SJCRH30 (cell line): ENCODE measurements at places on chromosomes 4 and X.
A peak's percentile ranks its signal among the peaks of the same experiment; 100 is the strongest.

GRCh38 chrX:54602563-54602962 is 72.5 kb downstream of the GNL3L start:
- no peak for DNase-seq

- peak; percentile 17 for DNase-seq
Measured at GRCh38 chr4:103018391-103019307, 856 bp downstream of the SLC9B1 start.

DNA sequence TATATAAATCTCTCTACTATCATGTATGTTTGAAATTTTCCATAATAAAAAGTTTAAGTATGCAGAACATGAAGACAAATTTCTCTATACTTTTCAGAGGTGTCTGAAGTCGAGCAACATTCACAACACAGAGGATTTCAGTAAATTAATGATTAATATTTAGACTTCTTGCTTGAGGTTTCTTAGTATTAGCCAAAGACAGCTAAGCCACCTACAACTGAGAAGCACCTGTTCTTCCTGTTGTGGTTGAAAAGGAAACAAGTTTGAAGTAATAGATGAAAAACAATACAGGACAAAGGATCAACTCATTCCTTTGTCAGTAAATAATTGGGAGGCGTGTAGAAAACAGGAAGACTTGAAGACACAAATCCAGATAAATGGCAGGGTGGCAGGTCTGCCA is 21.1 kb downstream of the SCML1 start:
- DNase-seq: no peak

DNA sequence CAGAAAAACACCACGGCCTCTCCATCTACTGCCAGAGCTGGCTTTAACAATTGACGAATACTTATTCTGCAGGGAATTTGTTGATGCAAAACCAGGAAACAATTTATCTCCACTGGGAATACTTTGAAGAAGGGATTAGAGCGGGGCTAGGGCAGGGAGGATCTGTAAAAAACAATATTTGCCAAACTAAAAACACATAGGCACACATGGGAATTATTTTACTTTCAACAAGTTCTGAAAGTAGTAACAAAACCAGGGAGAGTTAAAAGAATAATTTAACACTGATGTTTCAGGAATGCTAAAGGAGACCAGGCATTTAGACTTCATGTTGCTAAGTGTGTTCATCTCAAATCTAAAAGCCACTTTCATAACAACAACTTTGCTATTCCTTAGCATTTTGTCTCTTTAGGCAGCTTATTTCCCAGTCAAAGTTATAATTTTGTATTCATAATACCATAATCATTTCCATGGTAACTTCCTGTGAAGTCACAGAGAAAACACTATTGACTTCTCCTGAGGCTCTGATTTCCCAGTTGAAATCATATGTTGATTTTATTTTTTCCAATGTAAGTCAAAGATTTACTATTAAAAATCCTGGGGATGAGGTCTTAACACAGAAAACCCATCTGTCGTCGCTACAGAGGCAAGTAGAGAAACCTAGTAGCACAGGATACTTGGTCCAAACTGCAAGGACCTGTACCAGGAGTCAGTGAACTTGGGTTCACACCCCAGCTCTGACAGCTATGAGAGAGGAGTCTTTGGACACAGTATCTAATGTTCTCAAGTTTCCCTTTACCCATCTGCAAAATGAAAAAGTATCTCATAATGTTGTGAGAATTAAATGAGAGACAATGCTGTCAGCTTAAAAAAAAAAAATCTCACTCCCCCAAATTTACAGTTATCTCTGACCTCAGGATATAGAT is 69.3 kb downstream of the SH3RF1 start:
- DNase-seq: no peak

- DNase-seq: peak; percentile 87
Measured at GRCh38 chrX:153882086-153882498, 3.9 kb downstream of the L1CAM start.

- peak; percentile 13 for DNase-seq
Measured at GRCh38 chr4:183757060-183757459, 98.0 kb downstream of the TRAPPC11 start.

GRCh38 chrX:52874661-52875060 is 6.8 kb upstream of the XAGE3 start:
- DNase-seq: no peak

- no peak for DNase-seq
Measured at GRCh38 chr4:172692701-172693100, 475.9 kb upstream of the GALNT7 start.

GRCh38 chr4:17763416-17763815 is 18.0 kb downstream of the FAM184B start:
- DNase-seq: no peak

DNA sequence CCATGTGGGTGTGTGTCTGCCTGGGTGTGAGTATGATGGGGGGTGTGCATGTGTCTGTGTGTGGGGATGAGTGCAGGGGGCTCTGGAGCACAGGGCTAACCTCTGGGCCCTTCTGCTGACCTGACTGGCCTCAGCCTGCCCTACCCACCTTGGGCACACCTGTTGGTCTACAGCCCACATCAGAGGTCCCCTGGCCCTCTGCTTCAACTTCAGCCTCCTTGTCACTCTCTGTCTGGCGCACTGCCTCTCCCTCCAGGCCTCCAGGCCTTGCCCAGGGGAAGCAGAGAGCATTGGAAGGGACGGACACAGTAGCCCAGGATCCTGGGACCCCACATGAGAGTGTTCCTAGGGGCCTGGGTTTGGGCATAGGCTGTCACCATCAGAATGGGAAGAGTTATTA is 115.4 kb downstream of the EFNB1 start:
- DNase-seq: no peak

- no peak for DNase-seq
Measured at GRCh38 chr4:39713691-39714090, 15.8 kb downstream of the UBE2K start.

DNA sequence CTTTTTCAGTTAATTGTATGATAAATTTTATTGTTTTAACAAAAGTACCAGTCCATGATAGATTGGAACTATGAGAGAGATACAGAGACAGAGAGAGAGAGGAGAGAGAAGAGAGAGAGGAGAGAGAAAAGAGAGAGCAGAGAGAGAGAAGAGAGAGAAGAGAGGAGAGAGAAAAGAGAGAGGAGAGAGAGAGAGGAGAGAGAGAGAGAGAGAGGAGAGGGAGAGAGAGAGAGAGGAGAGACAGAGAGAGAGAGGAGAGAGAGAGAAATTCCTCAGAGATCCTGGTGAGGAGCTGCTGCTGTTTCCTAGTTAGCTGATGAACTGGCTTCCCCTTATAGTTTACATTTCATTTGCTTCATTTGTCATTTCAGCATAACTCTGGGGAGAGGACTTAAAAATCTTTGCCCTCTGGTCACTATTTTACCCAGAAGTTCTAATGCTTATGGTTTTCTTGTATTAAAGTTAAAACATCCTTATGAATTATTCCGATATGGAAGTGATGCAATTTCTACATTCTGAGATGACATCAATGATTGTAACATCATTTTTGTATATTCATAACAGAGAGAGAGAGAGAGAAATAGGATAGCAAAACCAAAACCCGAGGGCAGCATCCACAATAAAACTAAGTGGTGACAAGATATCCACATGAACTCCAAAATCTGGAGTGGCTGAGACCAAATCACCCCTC is 10.8 kb downstream of the CTAG1A start:
- no peak for DNase-seq

DNA sequence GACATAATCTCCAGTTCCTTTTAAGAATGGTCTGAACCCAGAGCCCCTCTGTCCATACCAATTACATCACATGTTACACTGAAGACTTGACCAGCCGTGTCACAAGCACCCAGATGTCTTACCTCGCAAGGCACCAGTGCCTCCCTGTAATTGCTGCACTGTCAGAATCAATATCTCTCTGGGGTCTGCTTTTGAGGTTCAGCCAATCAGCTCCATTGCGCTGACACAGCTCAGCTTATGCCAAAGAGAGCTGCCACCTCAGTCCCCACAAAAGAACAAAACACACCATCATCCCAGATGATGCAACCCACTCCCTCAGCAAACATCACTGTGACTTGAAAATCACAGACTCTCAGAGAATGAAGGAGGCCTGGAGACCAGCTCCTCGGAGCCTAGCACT is 82.5 kb upstream of the SORBS2 start:
- no peak for DNase-seq

- DNase-seq: no peak
Measured at GRCh38 chr4:19703391-19703790, 548.3 kb upstream of the SLIT2 start.

DNA sequence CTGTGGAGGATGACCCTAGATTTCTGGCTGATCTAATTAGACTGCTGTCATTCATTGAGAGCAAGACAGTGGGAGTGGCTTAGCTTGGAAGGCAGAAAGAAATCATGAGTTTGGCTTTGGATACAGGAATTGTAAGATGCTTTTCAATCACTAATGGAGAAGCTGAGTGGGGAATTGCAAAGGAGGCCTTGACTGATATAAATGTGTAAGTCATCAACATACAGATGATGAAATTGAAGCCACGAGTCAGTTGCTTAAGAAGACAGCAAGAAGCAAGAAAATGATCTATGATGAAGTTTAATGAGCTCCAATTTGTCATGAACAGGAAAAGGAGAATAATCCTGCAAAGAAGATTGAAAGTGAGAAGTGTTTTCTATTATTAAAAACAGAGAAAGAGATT is 136.7 kb upstream of the C1QTNF7 start:
- DNase-seq: no peak

DNA sequence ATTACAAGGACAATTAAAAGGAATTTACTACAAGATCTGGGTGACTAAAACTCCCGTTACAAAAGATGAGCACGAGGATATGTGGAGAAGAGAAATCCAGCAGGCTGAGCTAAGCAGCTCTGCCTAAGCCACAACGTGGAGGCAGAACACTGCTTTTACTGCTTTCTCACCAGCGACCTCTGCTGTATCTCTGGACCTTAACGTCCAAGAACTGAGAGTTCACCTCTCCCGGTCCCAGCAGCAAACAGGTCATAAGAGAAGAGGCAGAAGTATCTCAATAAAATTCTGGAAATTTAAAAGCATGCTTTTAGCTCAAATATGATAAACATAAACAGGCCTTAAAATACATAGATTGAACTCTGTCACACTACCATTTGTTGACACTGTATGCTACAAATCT is 81.0 kb downstream of the ADGRA3 start:
- peak; percentile 19 for DNase-seq
